ENCODE measurements at places on chromosomes 2 and 18. TPM values are rescaled to one million over a fixed set of nuclear protein-coding genes. Genes with fewer than 3 reads are reported as not detected.

The CD8B2 gene
- total RNA-seq, result 0.76 TPM

The PSMA8 gene
- 0.73 TPM for total RNA-seq

The TMEM182 gene
- total RNA-seq, result 5.8 TPM

The DNAJC5G gene
- not detected for total RNA-seq

The ITPRIPL1 gene
- 28.2 TPM for total RNA-seq

The ASTL gene
- total RNA-seq, result 0.82 TPM

DNA sequence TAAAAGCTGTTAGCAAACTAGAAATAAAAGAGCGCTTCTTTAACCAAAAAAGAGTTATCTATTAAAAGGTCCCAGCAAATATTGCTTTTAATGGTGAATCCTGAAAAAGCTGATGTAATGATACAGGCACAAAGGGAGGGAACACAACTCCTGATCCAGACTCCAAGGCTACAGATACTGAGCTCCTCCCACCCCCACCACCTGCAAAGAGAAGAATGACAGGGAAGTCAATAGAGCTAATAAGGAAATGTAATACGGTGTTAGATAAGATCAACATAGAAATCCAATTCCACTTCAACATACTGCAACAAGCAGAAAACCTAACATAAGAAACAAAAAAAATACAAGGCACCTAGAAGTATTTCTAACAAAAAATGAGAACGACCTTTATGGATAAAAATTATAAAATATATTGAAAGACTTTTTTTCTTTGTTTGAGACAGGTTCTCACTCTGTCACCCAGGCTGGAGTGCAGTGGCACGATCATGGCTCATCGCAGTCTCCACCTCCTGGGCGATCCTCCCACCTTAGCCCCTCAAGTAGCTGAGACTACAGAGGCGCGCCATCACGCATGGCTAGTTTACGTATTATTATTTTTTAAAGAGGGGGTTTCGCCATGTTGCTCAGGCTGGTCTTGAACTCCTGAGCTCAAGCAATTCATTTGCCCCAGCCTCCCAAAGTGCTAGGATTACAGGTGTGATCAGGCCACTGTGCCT lies 192.2 kb downstream of the HDAC4 start:
- DNase-seq, result no peak

DNA sequence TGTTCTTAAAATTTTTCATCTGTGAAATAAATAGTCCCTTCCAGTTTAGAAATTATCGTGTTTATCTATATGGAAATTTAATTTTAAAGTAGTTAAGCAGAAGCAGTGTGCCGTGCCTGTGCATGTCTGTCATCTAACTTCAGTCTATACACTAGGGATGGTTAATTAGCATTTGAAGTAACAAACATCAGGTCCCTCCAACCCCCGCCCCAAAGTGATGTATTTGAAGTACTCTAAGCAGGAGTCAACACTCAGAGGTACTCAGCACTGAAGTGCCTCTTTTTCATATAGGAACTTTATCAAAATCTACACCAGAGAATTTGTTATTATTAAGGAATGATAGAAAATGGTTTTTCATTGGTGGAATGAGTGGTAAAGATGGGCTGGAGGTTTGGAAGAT lies 33.0 kb downstream of the LANCL1 start:
- no peak for DNase-seq

GRCh38 chr18:31619291-31619690 lies 27.6 kb downstream of the TTR start:
- DNase-seq, result no peak

DNA sequence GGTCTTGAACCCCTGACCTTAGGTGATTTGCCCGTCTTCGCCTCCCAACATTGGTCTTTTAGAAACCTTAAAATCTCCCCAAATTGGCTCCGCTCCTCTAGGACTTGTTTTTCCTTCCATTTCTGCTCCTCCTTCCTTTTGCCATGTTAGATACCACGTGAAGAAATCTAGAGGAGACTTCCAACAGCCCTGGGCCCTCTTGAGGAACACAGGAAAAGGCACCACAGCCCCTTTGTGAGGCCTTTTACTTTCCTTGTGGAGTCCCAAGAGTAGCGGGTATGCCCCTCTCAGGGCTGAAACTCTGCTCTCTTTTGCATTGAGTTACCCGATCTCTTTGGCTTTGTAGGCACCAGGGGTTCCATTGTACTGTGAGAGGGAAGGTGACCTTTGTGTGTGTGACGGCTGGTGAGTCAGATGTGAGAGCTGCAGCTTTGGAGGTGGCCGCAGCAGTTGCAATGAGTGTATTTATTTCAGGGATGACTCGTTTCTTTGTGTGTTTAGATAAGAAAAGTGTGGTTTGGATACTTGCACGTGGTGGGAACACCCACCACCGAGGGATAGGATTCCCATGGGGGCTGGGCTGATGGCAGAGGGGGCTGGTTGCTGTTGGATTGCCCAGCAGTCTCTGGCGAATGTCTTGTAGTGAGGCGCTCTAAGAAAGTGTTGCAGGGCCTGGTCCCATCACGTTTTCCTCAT lies 218.4 kb upstream of the HS6ST1 start:
- DNase-seq, result no peak

DNA sequence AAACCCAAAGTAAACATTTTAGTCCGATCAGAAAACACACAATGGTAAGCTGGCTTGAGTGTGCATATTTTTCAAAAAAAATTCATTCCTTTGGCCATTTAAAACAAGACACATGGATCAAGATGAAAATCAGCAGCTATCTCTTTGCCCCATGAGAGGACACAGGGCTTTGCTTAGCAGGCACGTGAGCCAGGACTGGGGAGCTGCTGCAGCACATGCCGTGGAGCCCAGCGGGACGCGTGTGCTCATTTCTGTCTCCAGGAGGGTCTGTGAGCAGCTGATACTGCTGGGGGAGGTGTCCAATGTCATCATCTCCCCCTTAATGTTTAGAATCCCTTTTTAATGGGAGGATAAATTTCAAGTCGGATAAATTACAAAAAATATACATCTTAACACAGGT lies 49.8 kb upstream of the CNGA3 start:
- DNase-seq, result no peak

DNA sequence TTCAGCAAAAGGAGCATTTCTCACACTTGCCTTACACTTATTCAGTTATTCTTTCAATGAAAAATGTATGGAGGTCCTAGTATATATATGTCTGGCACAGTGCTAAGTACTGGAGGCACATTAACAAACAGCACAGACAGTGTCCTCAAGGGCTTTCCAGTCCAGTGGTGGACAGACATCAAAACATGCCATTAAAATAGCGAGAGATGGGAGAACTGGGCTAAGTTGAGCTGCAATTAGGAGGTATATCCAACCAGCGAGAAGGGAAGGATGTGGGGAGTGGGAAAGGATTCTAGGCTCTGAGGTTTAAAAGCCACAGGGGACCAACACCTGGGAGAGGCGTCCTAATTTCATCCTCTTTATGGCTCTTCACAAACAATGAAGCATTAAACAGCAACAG lies 127.5 kb upstream of the TTC39C start:
- no peak for DNase-seq

GRCh38 chr2:28868611-28869010 lies 1.5 kb downstream of the TRMT61B start:
- DNase-seq, result no peak

- DNase-seq, result no peak
These were observed 327.2 kb upstream of the TRIB2 start for GRCh38 chr2:12389344-12390045.

- DNase-seq, result no peak
These were observed 1355.1 kb upstream of the SLC39A10 start for GRCh38 chr2:194301946-194302345.

GRCh38 chr2:59297816-59298215 lies 1056.7 kb upstream of the FANCL start:
- no peak for DNase-seq

DNA sequence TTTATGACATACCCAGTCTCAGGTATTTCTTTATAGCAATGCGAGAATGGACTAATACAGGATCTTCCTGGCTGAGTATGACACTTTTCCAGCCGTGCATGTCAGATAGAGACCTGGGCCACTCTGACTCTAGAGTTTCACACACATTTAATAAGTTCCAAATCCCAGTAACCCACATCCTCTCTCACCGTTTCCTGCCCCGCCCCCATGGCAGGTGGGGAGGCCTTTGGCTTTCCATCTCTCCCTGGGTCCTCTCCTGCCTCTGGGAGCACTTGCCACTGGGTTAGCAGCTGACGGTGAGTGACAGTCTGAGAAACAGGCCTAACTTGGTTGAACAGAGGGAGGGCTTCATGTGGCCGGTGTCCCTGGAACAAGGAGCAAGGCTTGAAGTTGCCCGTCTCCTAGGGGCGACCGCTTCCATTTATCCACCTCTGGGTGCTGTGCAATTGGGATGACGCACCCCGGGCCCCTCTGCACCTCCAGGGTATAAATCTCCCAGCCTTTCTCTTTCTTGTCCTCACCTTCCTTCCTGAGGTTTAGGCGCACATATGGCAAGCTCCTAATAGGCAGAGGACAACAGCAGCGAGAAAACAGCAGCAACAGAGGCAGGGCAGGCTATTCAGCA lies 152.7 kb upstream of the HDAC4 start:
- DNase-seq, result no peak

Measured in activated naive CD4-positive, alpha-beta T cell treated with anti-CD3 and anti-CD28 coated beads, Interleukin-2, amount 50 U/mL, for 72 hours (primary cell).